ENCODE measurements at places on chromosomes 7 and 10.

DNA sequence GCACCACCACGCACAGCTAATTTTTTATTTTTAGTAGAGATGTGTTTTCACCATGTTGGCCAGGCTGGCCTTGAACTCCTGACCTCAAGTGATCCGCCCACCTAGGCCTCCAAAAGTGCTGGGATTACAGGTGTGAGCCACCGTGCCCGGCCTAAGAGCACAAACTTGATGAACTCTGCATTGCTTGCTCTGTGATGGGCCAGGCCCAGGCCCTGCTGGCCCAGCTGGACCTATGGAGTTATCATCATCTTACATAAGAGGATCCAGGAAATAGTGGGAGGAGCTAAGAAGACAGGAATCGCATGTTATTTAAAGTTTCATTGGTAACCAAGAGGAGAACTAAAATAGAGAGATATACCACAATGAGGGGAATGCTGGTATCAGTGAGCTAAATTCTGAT, 86.9 kb downstream of the DAGLB start:
- no peak for DNase-seq

GRCh38 chr10:132907821-132908620, 34.3 kb downstream of the CFAP46 start:
- no peak for DNase-seq

- no peak for DNase-seq
These were observed 205.7 kb upstream of the NPSR1 start for GRCh38 chr7:34452363-34452762.

GRCh38 chr7:157522189-157522588, 185.4 kb downstream of the DNAJB6 start:
- DNase-seq: no peak

- no peak for DNase-seq
These were observed 87.8 kb downstream of the CFAP58 start for GRCh38 chr10:104441329-104442000.

DNA sequence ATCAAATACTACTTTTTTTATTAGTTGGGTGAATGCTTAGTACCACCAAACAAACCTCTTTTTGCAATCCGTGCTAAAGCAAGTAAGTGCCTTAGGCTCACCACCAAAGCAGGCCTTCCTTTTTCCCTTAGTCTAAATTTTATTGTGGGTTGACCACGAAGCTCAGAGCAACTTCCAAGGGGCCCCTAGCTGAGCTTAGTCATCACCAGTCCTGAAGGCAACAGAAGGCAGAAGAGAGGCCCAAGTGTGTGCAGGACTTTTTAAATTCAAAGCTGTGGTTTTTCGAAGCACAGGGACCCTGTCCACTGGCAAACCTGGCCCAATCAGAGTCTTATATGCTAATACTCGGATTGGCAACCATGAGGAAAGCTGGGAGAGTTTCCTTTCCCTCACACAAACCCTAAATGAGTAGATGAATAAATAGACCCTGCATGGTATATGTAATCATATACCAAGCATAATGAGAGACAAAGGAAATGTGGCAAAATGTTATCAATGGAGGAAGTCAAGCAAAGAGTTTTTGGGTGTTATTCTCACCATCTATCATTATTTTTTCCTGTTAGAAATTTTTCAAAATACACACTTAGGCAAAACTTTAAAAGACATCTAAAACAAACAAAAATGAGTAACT, 453.2 kb upstream of the GALNT17 start:
- no peak for DNase-seq

GRCh38 chr7:124489082-124489819, 276.3 kb downstream of the GPR37 start:
- no peak for DNase-seq

- DNase-seq: no peak
These were observed 488.9 kb downstream of the SH2D4B start for GRCh38 chr10:81026591-81026990.

DNA sequence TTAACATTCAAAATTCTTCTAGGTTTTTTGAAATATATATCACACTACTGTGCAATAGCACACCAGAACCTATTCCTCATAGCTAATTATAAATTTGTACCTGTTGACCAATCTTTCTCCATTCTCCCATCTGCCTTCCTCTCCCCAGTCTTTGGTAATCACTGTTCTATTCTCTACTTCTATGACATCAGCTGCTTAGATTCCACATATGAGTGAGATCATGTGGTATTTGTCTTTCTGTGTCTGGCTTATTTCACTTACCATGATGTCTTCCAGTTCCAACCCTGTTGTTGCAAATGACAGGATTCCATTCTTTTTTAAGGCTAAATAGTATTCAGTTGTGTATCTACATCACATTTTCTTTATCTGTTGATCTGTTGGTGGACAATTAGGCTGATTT, 54.4 kb upstream of the CCDC6 start:
- no peak for DNase-seq

DNA sequence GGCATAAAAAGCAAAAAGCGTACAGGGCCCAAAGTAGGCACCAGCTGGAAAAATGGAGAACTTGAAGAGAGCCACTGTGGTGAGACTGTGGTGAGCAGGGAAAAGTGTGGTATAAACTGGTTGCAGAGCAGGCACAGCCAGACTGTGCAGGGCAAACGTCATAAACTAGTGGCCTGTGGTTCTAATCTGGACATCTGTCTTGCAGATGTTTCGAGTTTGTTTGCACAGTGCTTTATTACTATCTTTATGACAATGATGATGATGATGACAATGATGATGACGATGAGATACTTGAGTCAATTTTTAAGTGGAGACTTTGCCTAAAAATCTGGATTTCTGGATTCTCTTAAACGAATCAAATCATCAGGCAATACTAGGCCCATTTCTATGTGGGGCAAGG, 45.7 kb downstream of the SEMA3C start:
- no peak for DNase-seq

GRCh38 chr10:11230498-11231167, 213.0 kb downstream of the CELF2 start:
- DNase-seq: no peak

- no peak for DNase-seq
These were observed 69.8 kb downstream of the BLNK start for GRCh38 chr10:96201525-96201924.

DNA sequence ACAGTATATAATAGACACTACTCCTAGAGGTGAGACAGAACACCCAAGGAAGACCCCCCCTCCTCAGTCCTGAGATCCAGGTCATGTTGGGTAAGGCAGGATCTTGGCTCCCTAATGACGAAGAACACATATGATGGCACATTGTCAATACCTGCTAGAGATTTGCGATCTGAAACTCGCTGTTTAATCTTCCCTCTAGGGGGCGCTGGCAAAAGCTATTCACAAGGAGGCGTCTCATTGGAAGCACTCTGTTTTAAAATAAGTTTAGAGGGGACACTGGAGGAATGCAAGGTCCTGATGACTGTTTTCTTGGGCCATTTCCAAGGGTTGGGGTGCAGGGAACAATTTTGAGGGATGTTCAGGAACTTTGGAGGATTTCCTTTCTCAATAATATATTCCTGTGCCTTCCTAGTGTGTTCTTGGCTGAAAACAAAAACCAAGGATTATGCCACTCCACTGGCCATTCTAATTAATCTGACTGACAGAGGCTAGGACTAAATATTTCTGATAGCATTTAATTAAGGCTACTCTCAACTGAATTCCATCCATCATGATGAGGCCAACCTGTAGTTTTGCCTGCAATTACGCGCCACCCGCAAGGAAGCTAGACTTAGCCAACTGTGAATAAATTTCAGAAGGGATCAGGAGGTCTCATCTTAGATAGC, 1013.8 kb upstream of the MBL2 start:
- no peak for DNase-seq

GRCh38 chr10:58885686-58886345, 290.6 kb upstream of the PHYHIPL start:
- no peak for DNase-seq

- DNase-seq: no peak
These were observed 123.2 kb upstream of the UNC5B start for GRCh38 chr10:71089162-71089561.

- DNase-seq: no peak
These were observed 11.0 kb downstream of the PRR15 start for GRCh38 chr7:29574659-29575058.

GRCh38 chr7:138892006-138892630, 89.1 kb downstream of the KIAA1549 start:
- no peak for DNase-seq

DNA sequence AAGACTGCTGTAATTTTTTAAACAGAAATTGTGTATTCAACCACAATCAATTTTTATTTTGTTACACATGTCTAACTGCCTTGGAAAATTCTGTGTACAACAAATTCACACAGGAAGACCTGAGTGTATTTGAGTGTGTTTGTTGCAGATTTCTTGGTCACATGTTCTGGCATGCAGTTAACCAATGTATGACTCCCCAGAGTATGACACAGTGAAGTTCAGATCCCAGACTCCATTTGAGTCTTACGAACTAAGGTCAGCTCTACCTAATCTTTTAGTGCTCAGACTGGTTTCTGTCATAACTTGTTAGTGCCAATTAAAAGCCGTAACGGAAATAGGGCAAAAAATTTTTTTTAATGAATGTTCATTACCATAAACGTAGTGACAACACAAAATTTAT, 5.8 kb downstream of the GNAI1 start:
- no peak for DNase-seq

DNA sequence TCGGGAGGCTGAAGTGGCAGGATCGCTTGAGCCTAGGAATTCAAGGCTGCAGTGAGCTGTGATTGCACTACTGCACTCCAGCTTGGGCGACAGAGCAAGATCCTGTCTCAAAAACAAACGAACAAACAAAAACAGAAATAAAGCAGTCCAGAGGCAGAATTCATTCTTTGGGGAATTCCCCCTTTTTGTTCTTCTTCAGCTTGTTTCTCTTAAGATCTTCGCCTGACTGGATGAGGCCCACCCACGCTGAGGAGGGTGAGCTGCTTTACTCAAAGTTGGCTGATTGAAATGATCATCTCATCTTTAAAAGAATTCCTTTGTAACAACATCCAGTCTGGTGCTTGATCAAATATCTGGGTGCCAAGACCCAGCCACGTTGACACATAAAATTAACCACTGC, 10.7 kb downstream of the MRC1 start:
- no peak for DNase-seq

- no peak for DNase-seq
These were observed 10.7 kb downstream of the SEMA3D start for GRCh38 chr7:85176197-85176596.

GRCh38 chr10:120181154-120181553, 275.9 kb upstream of the PLPP4 start:
- no peak for DNase-seq

DNA sequence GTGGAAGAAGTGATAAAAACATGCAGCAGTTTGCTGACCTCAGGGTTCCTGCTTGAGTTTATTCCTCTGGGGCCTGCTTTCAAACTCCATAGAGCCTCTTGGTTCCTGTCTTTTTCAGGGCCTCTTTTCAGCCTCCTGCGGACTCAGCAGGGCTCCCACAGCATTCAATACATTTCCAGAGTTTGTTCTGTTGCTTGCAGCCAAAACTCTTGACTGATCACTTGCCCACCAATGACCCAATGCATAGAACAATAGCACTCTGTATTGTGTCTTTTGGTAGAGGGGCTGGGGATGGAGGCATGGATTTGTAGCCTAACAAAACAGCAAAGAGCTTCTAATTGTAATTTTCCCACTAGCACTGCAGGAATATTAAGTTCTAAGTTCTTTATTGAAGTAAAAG, 50.8 kb upstream of the CREB5 start:
- no peak for DNase-seq

DNA sequence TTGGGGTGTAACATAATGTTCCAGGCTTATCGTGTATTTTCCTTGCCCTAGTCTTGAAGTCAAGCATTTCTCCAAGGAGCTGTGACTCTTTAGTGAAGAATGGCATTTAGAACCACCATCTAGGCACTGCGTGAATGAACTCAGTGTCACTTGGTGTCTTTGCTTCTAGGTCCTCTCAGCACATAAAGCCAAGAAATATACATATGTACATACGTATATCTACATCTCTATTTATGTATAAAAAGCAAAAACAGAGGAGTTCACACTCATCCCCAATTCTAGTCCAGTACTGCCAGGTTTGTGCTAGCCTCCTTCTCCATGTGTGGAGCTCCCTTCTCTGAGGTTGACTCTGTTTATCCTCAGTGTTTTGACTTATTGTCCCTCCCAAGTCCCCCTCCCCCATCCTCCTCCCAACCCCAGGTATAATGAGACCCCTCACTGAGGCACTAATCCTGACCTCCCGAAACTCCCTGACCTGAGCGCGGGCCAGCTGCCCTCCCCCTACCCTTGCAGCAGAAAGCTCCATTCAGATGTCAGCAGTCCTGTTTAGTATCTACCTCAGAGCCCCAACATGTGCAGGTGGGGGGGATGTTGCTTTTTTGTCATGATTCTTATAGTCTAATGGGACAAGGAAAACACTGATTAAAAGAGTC, 61.5 kb downstream of the GDI2 start:
- DNase-seq: no peak

GRCh38 chr10:100184840-100185239, 989 bp downstream of the ERLIN1 start:
- no peak for DNase-seq

GRCh38 chr7:100965723-100966541, 3.4 kb upstream of the MUC12 start:
- peak; percentile 31 for DNase-seq

DNA sequence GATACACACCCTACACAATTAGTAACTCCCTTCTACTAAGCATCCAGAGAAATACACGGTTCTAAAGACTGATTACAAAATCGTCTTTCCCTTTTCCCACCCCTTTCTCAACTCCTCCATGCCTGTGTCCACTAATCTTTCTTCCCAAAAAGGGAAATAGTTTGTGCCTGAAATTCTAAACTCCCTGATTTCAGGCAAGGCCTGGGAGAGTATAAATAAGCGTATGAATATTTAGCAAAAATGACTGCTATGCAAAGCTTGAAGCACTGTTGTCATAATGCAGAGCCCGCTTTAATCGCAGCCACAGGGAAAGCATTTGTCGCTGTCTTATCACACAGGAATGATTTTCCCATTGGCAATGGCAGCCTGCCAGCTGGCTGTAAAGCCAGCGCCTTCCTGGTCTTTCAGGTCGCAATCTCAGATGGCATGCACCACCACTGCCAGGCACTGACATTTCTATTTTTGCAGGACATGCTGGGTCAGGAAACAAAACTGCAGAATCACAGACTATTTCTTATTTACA, 142.9 kb upstream of the PCGF5 start:
- DNase-seq: no peak

DNA sequence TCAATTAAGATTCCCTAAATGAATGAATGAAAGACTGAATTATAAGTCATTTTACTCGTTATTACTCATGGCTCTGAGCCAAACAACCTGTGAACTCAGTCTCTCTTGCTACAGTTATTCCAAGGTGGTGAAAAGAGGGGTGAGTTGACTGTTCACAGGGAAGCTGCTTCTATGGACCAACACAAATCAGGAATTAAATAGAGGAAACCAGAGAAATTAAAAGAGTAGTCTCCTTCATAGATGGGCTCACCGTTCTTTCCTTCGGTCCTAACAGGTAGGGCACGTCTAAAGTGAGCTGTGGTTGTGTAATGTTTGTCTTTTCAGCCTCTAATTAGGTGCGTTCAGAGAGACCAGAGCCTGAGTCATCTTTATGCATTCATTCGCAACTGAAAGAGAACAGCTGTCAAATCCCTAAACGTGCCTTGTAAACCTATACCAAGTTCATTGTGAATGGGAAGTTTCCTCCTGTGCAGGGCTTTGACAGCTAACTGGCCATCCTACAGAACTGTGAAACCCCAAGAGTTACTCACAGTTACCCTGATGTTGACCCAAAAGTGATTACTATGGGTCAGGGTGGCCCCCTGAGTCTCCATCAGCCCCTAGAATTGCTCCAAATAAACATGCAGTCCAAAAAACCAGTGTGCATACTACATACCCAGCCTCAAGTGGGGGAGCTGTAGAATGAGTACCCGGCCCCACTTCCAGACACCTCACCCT, 18.2 kb upstream of the C10orf53 start:
- no peak for DNase-seq

Data from T-helper 22 cell (primary cell).